Fibroblast of lung (primary cell): ENCODE measurements at places on chromosomes 2 and 18.

- DNase-seq: peak; percentile 27
Measured at GRCh38 chr2:162826921-162827320, 11.6 kb downstream of the KCNH7 start.

- no peak for DNase-seq
Measured at GRCh38 chr2:48927355-48927754, 171.8 kb upstream of the LHCGR start.

DNA sequence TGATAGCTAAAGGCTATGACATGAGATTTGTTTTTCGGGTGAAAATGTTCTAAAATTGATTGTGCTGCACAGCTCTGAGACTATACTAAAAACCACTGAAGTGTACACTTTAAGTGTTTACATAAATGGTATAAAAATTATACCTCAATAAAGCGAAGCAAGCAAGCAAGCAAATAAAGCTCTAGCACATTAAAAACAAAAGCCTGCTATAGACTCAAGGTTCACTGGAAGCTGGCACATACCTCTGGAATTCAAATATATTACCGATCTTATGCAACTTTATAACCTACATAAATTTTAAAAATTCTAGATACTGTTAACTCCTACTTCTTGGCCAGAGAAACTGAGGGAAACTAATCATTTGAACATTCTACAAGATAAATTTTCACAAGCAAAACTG is 20.1 kb downstream of the PELI1 start:
- no peak for DNase-seq

- DNase-seq: no peak
Measured at GRCh38 chr2:105447476-105447875, 48.6 kb upstream of the FHL2 start.

- no peak for DNase-seq
Measured at GRCh38 chr2:50438259-50438658, 593.7 kb downstream of the NRXN1 start.

- DNase-seq: no peak
Measured at GRCh38 chr18:55513161-55513560, 74.8 kb downstream of the TCF4 start.

- no peak for DNase-seq
Measured at GRCh38 chr2:23561088-23561487, 176.1 kb downstream of the KLHL29 start.

GRCh38 chr18:23283916-23284430 is 148.7 kb downstream of the CABLES1 start:
- DNase-seq: peak; percentile 79

GRCh38 chr2:71223767-71224333 is 3.1 kb downstream of the PAIP2B start:
- DNase-seq: peak; percentile 36

DNA sequence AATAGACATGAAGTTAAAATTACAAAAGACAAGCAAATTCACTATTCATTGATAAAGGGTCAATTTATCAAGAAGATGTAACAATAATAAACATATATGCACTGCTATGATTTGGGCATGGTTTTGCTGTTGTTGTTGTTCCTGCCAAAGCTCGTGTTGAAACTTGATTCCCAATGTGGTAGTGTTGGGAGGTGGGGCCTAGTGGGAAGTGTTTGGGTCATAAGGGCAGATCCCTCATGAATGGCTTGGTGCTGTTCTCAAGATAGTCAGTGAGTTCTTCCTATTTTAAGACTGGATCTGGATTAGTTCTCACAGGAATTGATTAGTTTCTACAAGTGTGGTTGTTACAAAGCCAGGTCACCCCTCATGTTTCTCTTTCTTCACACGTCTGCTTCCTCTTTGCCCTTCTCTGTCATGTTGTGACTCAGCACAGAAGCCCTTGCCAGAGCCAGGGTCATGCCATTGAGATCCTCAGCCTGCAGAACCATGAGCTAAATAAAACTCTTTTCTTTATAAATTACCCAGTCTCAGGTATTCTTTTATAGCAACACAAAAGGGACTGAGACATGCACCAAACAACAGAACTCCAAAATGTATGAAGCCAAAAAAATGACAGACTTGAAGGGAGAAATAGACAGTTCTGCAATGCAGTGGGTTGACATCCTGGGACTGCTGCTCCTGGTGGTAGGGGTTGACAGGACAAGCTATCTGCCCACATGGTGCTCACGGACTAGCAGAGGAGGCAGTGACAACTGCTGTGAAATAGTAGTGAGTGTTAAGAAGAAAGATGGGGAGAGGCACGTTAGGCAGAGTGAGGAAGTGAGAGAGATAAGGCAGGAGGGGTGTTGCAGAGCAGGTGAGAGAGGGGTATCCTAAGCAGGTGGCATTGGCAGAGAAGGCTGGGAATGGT is 18.6 kb upstream of the SKA1 start:
- DNase-seq: no peak

DNA sequence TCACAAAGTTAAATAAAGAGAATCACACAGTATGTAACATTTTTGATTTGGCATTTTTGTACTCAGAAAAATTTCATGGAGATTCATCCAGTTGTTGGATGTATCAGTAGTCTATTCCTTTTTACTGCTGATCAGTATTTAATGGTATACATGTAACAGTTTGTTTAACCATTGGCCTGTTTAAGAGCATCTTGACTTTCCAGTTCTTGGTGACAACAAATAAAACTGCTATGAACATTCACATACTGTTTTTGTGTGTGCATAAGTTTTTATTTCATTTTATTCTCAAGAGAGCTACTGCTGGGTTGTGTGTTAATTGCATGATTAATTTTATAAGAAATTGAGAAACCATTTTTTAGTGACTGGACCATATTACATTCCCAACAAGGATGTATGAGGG is 694.5 kb upstream of the RAB6C start:
- DNase-seq: no peak

DNA sequence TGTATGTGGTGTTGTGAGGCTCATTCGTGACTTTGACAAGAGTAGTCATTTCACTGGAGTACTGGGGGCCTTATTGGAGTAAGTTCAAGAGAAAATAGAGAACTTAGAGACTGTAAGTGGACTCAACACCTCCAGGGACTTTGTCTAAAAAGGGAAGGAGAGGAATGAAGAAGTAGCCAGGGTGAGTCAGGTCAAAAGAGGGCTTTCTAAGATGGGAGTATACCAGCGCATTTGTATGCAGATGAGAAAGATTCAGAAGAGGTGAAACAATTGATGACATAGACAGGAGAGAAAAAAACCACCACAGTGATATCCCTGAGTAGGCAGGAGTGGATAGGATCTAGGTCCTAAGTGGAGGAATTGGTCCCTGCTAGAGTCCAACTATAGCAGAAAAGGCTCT is 246.8 kb downstream of the IKZF2 start:
- no peak for DNase-seq

DNA sequence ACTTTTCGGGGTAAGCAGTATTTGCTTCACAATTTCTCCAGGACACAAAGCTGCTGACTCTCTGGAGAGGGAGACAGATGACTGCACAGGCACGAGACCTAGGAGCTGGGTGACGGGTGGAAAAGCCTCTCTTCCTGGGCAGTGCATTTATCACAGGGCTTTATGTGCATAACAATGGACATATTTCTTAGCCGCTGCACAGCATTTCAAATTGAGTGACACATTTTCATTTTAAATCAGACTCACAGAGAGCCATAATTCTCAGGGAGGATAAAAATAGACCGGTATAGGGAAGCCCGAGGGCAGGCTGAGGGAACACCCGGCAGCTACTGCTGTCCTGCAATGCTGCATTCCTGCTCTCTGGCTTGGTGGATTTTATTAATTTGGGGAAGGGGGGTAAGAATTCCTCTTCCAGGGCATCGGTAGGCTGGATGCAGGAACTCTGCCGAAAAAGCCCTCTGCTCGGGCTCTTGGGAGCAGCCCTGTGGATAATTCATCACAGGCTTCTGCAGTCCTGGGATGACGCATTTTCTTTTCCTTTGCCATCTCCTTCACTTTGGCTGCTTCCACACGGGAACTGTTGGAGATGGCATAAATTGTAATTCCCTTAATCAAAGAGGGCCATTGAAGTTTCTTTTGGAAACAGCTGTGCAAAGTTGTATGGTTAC is 108.1 kb upstream of the ACAA2 start:
- DNase-seq: no peak
